ENCODE measurements at places on chromosomes 12 and 14.

DNA sequence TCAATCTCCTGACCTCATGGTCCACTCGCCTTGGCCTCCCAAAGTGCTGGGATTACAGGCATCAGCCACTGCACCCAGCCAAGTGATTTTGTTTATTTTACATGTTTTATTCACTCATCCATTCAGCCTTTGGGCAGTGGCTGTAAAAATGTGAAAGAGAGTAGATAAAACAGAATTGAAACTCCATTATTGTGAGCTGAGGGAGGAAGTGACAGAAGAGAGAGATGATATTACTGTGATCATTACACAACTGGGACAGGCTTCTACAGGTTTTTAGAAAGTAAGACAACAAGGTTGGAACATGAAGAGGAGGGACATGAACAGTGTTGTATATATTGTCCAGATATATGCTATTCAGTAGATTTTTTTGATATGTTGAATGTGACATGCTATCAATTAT lies 25.0 kb downstream of the CREBL2 start:
- DNase-seq: no peak

- peak; percentile 51 for DNase-seq
Measured at GRCh38 chr12:130162745-130163460, 639 bp downstream of the FZD10 start.

DNA sequence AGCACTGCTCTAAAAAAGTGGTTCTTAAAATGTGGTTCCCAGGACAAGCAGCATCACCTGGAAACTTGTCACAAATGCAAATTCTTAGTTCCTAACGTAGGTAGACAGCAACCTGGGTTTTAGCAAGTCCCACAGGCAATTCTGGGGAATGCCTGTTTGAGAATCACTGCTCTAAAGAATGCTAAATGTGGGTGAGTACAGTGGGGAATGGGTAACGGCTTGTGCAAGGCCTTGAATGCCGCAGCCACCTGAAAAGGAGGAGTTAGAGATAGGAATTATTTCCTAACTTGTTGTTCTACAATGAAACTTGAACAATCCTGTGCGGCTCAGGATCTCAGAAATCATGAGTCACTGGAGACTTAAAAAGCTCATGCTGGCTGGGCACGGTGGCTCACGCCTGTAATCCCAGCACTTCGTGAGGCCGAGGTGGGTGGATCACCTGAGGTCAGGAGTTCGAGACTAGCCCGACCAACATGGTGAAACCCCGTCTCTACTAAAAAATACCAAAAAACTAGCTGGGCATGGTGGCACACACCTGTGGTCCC lies 34.9 kb downstream of the GNS start:
- no peak for DNase-seq

GRCh38 chr14:35355981-35356841 lies 48.3 kb downstream of the NFKBIA start:
- DNase-seq: no peak

DNA sequence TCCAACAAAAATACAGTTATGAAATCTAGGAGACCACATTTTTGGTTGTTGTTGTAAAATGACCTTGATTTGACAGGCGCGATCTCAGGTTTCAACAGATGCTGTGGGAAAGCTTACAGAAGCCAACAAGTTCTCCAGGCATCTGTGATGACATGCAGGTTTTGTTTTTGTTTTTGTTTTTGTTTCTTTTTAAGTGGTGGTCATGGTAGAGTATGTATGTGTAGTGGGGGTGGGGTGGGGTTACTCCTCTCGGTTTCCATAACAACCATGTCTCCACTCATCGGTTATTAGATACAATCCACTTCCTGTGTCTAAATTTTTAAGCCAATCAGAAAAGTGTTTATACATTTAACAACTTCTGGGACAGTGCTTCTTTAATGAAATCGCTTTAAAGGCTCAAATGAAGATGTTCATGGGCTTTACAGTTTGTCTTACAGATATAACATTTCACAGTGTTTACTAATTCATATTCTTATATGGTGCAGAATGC lies 199.9 kb upstream of the FOXN3 start:
- DNase-seq: no peak

GRCh38 chr14:56338674-56339073 lies 220.5 kb downstream of the PELI2 start:
- no peak for DNase-seq

- DNase-seq: no peak
Measured at GRCh38 chr14:54207476-54208462, 189.0 kb upstream of the CDKN3 start.

Data from sciatic nerve (tissue), 2 donors.